Activated CD4-positive, alpha-beta T cell treated with anti-CD3 and anti-CD28 coated beads, Interleukin-10, Interleukin-2, amounts not matched to agents 100 ng/mL and 50 ng/mL, durations not matched to agents 16 hours and 8 hours (primary cell): ENCODE measurements at places on chromosomes 6 and 20.

- no peak for DNase-seq
Measured at GRCh38 chr20:37535443-37536132, 7.9 kb upstream of the BLCAP start.

GRCh38 chr6:151773382-151773781 is 34.1 kb upstream of the ESR1 start:
- DNase-seq = no peak

DNA sequence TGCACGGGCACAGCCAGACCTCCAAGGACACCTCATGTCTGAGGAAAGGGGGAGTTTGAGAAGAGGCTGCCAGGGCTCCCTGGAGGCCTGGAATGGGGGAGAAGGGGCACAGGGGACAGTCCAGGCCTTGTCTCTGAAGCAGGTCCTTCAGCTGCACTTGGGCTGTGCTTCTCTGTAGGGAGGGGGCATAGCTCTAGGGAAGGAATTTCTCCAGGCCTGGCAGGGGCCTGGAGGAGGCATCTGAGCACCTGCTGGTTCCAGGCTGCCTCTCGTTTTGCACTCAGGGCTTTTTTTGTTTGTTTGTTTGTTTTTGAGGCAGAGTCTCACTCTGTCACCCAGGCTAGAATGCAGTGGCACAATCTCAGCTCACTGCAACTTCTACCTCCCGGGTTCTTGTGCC is 67.7 kb downstream of the BCAS4 start:
- DNase-seq = no peak

DNA sequence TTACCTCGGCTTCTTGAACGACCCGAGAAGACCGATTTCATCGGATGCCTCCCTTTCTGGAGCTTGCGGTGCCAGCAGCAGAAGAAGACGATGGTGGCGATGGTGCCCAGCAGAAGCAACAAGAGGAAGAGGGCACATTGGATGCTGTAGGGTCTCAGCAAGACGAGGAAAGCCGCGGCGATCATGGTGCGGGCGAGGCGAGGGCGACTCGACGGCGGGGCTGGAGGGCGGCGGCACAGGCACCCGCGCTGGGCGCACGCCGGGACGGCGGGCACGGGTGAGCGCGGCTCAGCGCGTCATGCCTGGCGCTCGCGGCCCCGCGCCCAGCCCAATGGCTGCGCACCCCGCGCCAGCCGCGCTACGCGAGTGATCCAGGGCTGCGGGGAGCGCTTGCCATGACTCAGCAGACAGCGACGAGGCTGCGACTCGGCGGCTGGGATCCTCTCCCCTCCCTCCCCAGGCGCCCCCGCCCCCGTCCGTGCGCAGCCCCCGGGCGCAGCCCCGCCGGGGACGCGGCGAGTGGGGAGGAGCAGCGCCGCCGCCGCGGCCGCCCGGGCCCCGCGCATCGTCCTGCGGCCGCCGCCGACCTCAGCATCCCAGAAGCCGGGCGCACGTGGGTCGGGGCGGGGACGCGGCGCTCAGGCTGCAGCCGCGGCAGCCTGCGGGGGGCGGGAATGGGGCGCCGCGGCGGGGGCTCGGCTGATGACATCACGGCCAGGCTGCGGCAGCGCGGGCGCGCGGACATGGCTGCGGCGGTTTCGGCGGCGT is at the start of gene BEND6:
Gene BEND6, plus strand, starts transcription at position 705 of the 768 bp plus-strand sequence. CDS start 26,704 bp downstream, outside the sequence.
- DNase-seq = peak; percentile 53

DNA sequence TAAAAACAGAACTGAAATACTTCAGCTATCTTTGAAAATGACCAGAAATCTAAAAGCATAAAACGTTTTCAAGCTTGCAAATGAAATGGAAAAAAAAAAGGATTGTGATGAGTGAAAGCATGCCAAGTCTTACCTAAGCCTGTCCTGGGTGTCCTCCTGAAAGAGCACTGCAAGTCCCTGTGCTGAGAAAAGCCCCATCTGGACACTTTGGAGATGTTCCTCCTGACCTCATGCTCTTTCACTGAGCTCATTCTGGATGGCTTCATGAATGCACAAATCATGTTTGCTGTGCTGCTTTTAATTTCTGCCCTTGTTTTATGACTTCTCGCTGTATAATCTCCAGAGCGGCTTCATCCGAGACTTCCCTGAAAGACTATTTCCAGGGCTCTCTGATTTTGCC is 136.0 kb downstream of the SOD2 start:
- no peak for DNase-seq

GRCh38 chr6:157952861-157953351 is 28.8 kb upstream of the SYNJ2 start:
- no peak for DNase-seq

- DNase-seq = peak; percentile 43
Measured at GRCh38 chr6:33861722-33862121, 57.9 kb upstream of the MLN start.

DNA sequence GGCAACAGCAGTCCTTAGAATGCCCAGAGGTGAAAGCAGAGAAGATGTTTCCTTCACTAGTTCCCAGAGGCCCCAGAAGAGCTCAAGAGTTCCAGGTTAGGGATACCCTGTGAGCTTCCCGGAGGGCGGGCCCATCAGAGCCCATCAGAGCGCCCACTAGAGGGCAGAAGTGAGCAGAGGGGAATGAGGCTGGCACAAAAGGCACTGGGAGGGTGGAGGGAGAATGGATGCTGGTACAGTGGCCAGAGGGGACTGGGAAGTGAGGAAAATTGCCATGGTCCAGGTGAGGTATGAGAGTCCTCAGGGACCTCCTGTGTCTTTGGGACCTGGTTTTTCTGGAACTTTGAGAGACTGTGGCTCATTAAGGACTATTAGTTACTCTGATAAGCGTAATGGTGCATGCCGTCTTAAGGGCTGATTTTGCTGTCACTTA is 57.3 kb downstream of the LINC00237 start:
- peak; percentile 61 for DNase-seq

- no peak for DNase-seq
Measured at GRCh38 chr20:45408646-45409213, 641 bp downstream of the DBNDD2 start.

DNA sequence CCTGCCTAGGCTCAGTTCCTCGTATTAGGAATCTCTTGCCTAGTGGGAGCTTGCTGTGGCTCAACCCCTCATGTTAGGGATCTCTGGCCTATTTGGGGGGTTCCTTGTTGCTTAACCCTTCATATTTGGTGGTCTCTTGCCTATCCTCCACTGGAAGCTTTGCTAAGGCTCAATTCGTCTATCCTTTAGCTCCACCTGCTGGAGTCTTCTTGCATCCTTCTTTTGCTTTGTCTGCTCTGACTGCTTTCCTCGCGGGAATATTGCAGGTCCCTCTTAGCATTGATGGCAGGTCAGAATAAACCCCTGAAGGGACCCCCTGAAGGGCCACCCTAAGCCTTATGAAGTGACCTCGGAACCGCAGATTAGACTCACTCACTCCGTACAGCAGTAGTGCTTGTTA is 203.0 kb upstream of the TBX18 start:
- DNase-seq = no peak

DNA sequence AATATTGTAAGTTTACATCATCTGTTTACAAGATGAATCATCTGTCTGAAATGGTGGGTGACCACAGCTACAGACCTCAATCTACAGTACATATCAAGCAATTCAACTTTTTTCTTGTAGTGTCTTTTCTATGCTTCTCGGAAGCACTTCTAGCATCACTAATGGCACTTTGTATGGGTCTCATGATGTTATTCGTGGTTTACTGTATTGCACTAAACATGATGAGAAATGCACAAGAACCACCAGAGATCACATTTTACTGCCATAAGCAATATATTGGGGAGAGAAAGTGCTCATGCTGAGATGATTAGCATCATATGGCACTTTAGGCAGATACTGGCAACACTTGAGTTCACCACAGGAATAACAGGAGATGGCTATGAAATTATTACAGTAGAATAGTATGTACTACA is 15.4 kb upstream of the BTBD3 start:
- no peak for DNase-seq

GRCh38 chr20:23237201-23237600 is 113.4 kb upstream of the NXT1 start:
- no peak for DNase-seq

- DNase-seq = no peak
Measured at GRCh38 chr6:69825904-69826303, 29.1 kb upstream of the LMBRD1 start.

- peak; percentile 63 for DNase-seq
Measured at GRCh38 chr6:116010790-116011401, 49.8 kb downstream of the FRK start.

- DNase-seq = no peak
Measured at GRCh38 chr6:30875244-30876038, 8.9 kb upstream of the DDR1 start.

- no peak for DNase-seq
Measured at GRCh38 chr6:133551436-133551835, 310.3 kb downstream of the EYA4 start.

- no peak for DNase-seq
Measured at GRCh38 chr6:161684731-161685475, 411.0 kb upstream of the AGPAT4 start.

DNA sequence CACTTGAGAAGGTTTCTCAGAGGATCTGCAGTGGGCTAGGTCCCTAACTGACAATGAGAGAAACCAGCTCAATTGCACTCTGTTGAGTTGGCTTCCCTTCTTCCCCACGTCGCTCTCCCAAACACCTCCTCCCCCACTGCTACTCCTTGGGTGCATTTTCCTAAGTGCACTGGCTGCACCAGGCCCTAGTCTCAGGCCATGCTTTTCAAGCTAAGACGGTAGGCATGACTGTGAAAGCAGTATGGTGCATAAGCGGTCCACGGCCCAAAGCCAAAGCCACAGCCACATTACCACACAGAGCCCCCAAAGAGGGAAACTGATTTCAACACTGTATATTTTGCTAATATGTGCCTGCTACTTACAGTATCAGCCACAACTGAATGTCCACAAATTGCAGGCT is 62.1 kb upstream of the RBM24 start:
- no peak for DNase-seq

DNA sequence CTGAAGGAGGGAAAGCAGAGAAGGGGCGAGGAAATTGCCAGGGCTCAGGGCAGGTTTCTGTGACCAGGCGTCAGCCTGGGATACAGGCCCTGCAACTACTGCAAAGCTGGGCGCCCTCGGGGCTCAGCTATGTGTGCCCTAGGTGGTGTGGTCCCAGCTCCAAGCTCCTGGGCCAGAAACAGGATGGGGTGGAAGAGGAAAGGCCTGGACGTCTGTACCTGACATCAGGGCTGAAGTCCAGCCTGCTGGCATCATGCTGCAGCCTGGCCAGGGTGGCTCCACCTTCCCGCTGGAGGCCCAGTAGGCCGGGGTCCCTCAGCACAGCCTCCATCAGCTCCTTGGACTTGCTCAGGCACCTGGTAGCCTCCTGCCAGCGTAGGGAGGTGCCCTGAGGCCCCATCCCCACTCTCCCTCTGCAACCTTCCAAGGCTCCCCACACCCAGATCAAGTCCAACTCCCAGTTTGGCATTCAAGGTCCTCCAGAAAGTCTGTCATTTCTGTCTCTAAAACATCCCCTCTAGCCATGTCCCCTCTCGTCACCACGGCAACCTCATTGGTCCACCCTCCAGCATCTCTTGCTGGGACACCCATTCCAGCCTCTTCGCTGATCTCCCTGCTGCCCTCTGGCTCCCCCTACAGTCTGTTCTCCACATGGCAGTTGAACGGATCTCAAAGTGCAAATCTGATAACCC is 38.2 kb downstream of the KIAA1755 start:
- peak; percentile 67 for DNase-seq

DNA sequence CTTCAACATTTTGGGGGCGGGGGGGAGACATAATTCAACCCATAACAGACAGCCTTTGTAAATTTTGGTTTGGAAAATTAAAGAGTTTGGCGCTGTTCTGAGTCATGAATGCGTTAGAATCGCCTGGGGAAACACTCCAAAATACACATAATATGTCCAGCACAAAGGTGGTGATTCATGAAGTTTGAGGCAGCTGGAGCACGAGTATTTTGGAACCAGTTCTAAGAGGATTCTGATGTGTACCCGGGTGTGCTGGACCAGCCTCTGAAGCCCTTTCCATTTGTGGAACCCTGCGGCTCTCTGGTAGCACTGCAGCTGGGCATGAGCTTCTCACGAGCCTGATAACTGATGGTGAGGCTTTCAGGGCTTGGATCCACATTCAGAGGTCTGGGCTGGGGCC is 4.7 kb downstream of the GMPR start:
- DNase-seq = no peak

GRCh38 chr20:1357921-1358671 is 29.2 kb upstream of the SDCBP2 start:
- peak; percentile 92 for DNase-seq

DNA sequence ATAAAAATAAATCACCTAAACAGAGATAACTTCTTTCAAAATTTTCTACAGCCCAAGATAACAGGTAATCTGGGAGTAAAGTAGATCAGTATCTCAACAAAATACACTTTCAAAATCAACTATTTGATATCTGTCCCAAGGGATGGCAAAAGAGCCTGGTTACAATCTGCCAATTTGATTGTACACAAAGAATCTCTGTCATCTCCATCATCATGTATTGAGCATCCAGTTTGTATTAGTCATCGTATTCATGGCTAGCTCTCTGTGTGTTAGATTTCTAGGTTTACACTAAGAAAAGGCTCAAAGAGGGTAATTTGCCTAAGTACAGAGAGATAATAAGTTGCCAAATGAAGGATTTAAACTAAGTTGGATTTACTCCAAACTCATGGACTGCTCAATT is 329.0 kb upstream of the NRSN1 start:
- DNase-seq = no peak

DNA sequence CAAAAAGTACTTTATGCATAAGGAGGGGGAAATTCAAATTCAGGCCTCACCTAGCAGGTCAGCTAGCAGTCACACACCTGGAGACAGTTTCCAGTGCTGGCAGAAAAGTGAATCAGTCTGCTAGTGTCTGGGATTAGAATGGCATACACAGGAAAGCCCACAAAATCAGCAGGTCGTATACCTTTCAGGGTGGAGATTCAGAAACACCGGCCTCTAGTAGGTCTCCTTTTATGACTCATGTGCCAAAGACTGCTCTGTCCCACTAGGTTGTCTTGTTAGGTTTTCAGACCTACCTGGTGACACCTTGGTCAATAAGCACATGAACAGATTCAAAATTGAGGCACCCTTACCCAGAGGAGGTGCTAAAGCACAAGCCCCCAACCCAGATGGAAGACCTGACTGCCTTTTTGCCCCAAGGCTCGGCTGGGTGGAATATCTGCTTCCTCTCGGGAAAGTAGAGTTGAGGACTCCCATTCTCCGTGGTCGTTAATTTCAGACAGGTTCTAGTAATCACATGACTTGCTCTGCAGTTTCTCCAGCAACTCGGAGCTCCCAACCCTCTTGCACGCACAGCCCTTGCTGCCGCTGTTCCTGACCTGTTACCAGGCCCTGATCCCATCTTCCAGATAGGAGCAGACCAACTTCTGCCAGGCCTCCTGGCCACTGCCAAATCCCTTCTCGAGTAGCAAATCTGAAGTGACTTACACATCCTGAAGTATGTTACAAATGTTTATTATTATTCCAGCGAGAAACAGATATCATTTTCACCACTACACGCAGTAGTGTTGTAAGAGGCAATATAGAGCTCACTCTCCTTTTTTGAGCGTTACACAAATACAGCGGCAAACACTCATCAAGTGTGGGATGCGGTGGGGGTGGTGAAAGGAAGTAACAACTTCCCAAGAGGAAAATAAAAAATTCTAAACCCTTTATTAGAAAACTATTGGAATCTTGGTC is 46.6 kb downstream of the AGPAT4 start:
- no peak for DNase-seq

- no peak for DNase-seq
Measured at GRCh38 chr20:9588706-9589105, 74.3 kb downstream of the LAMP5 start.

GRCh38 chr6:168960551-168961263 is 292.9 kb downstream of the THBS2 start:
- no peak for DNase-seq
